Natural killer cell treated with Interleukin-12 subunit alpha and Interleukin-12 subunit beta and Interleukin-15 and Interleukin-18, amount 100 ng/mL, for 72 hours (primary cell): ENCODE measurements at places on chromosomes 1 and 21.
A peak's percentile ranks its signal among the peaks of the same experiment; 100 is the strongest.

DNA sequence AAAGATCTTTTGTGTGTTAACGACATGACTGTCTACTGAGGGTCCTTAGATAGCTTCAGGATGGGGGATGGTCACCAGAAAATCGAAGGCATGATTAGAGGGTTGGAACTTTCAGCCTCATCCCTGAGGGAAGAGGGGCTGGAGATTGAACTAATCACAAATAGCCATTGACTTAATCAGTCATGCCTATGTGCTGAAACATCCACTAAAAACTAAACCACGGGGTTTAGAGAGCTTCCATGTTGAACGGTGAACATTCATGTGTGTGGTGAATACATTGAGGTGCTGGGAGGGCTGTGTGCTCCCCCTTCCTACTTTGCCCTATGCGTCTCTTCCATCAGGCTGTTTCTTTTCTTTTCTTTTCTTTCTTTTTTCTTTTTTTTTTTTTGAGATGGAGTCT lies 17.0 kb downstream of the RBP7 start:
- H3K4me1 ChIP-seq: no peaks in the 10 kb centered on the region
- no peak overlapping the region for H3K4me3 ChIP-seq
- H3K27me3 ChIP-seq: no peaks in the 10 kb centered on the region
- no peak for DNase-seq

GRCh38 chr1:207055386-207056001 lies 2.4 kb downstream of the PFKFB2 start:
- peaks cover 23% of the 10 kb centered on the region for H3K4me1 ChIP-seq
- H3K4me3 ChIP-seq: no peak overlapping the region
- no peaks in the 10 kb centered on the region for H3K27me3 ChIP-seq
- H3K36me3 ChIP-seq: no peaks in the 10 kb centered on the region
- H3K27ac ChIP-seq: no peak overlapping the region

GRCh38 chr1:35675773-35676172 lies 34.4 kb upstream of the PSMB2 start:
- H3K27ac ChIP-seq: no peak overlapping the region
- H3K36me3 ChIP-seq: no peaks in the 10 kb centered on the region
- H3K4me1 ChIP-seq: no peaks in the 10 kb centered on the region

- peaks cover 14% of the 10 kb centered on the region for H3K4me1 ChIP-seq
- H3K36me3 ChIP-seq: peaks cover 10% of the 10 kb centered on the region
- H3K4me3 ChIP-seq: no peak overlapping the region
- peaks cover 31% of the 10 kb centered on the region for H3K27me3 ChIP-seq
- no peak for DNase-seq
- no peak overlapping the region for H3K27ac ChIP-seq
Measured at GRCh38 chr1:158283965-158284364, 5.8 kb upstream of the CD1C start.

DNA sequence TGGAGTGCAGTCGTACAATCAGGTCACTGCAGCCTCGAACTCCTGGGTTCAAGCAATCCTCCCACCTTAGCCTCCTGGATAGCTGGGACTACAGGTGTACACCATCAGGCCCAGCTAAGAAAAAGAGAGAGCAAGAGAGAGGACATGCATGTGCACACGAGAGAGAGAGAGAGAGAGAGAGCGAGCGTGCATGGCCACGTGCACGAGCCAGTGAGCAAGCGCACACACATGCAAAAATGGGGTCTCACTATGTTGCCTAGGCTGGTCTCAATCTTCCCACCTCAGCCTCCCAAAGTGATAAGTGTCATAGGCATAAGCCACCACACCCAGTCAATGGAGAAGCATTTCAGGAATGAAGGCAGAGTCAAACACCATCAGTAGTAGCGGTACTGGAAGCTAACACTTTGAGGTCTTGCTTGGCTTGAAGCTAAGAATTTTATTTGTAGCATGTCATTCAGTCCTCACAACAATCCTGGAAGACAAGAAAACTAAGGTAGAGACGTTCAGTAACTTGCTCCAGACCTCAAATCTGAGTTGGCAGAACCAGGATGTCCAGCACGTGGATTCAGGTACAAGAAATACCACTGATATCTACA lies 14.5 kb downstream of the GNB1 start:
- H3K36me3 ChIP-seq: peaks cover 6% of the 10 kb centered on the region
- peak overlapping the region; percentile 87 for H3K27ac ChIP-seq
- peak; percentile 6 for DNase-seq
- no peaks in the 10 kb centered on the region for H3K27me3 ChIP-seq
- H3K4me3 ChIP-seq: peak overlapping the region; percentile 84

DNA sequence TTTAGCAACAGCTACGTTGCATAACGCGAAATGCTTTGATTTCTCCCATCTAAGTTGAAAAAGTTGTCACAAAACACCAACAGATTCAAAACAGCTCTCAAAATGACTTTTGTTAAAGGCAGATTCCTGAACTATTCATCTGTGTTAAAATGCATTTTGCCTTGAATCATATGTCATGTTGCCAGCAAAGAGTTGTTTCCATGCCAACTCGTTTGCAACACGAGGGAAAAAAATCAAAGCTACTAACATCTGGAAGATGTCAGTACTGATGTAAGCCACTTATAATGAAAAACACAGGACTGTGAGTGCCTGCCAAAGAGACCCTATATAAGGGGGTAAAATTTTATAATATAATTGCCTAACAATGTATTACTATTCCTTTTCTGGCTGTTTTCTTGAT lies 182.7 kb upstream of the PTBP2 start:
- no peaks in the 10 kb centered on the region for H3K36me3 ChIP-seq
- no peaks in the 10 kb centered on the region for H3K27me3 ChIP-seq
- no peak for DNase-seq
- no peaks in the 10 kb centered on the region for H3K4me1 ChIP-seq

GRCh38 chr1:216032284-216032683 lies 391.0 kb downstream of the USH2A start:
- H3K36me3 ChIP-seq: no peaks in the 10 kb centered on the region
- no peak overlapping the region for H3K27ac ChIP-seq
- no peak for DNase-seq
- H3K27me3 ChIP-seq: no peaks in the 10 kb centered on the region

GRCh38 chr1:14756589-14757285 lies 158.3 kb downstream of the KAZN start:
- no peak overlapping the region for H3K4me3 ChIP-seq
- H3K27me3 ChIP-seq: peaks cover 17% of the 10 kb centered on the region
- DNase-seq: no peak
- H3K27ac ChIP-seq: no peak overlapping the region
- no peaks in the 10 kb centered on the region for H3K36me3 ChIP-seq

DNA sequence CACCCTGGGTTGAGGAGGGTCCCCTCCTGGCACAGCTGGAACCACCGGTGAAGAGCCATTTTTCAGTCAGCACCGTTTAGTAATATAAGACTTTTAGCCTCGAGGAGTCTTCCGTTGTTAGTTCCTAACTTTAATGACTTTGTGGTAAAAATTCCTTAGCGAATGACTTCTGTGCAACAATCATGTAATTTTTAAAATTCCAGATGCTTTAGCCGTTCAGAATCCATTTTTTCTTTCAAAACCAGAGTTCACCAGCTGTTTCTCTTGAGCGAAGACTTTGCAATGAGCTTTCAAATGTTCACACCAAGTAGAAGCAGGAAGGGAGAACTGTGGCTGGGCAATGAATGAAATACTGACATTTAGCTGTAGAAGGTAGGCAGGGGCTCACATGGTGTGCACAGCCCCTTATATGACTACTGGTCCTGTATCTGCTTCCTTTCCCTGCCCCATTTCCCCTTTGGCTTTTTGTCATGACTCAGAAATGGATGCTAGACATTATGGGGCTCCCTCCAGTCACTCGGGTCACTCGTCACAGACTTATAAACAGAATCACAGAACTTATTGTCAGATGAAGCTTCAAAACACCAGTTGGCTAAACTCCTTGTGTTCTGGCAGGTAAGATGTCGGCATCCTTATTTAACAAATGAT lies 4.1 kb downstream of the DISC1 start:
- H3K27me3 ChIP-seq: peaks cover 2% of the 10 kb centered on the region
- H3K27ac ChIP-seq: no peak overlapping the region
- peaks cover 23% of the 10 kb centered on the region for H3K4me1 ChIP-seq
- no peak for DNase-seq

GRCh38 chr1:205013683-205014367 lies 29.2 kb upstream of the CNTN2 start:
- no peak overlapping the region for H3K4me3 ChIP-seq
- H3K27me3 ChIP-seq: no peaks in the 10 kb centered on the region
- no peaks in the 10 kb centered on the region for H3K36me3 ChIP-seq
- H3K27ac ChIP-seq: no peak overlapping the region

- H3K4me3 ChIP-seq: peak overlapping the region; percentile 97
- peaks cover 20% of the 10 kb centered on the region for H3K36me3 ChIP-seq
- H3K27ac ChIP-seq: peak overlapping the region; percentile 99
- no peak for DNase-seq
- H3K4me1 ChIP-seq: peaks cover 18% of the 10 kb centered on the region
Measured at GRCh38 chr1:40257313-40257687, 736 bp upstream of the ZMPSTE24 start.

DNA sequence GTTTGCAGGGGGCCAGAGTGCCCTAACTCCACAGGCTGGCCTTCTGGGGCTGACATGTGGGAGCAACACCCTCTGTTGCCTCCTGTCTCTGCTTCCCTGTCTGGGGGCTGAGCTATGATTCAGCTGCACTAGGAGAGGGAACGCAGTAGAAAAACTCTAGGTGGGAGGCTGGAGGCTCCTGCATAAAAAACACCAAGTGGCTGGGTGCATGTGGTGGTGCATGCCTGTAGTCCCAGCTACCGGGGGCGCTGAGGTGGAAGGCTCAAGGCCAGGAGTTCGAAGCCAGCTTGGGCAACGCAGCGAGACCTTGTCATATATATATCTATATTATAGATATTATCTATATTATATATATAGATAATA lies 5.6 kb downstream of the KIF17 start:
- H3K36me3 ChIP-seq: no peaks in the 10 kb centered on the region
- no peak for DNase-seq
- H3K4me3 ChIP-seq: no peak overlapping the region
- H3K4me1 ChIP-seq: peaks cover 8% of the 10 kb centered on the region

DNA sequence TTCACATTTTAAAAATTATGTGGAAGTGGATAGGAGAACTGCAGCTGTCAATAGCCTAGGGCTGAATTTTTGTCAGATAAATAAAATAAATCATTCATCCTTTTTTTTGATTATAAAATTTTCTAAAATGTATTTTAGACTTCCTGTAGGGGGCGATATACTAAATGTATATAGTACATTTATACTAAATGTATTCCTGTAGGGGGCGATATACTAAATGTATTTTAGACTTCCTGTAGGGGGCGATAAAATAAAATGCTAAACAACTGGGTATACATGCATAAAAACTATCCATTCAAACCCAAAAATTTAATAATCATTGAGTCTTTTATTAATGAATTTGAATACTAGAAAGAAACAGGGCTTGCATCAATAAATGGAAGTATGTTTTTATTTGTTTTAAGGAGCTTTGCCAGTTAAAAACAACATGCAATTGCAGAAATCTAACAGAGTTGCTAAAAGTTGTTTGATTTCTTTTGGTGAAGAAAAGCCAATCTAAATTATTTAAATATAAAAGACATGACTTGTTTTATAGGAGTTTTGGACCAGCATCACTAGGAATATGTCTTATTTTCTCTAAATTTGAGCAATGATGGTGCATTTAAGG lies 31.4 kb downstream of the CLCA1 start:
- H3K27ac ChIP-seq: no peak overlapping the region
- H3K4me3 ChIP-seq: no peak overlapping the region
- H3K36me3 ChIP-seq: no peaks in the 10 kb centered on the region
- peaks cover 6% of the 10 kb centered on the region for H3K4me1 ChIP-seq

- H3K4me3 ChIP-seq: no peak overlapping the region
- H3K4me1 ChIP-seq: peaks cover 7% of the 10 kb centered on the region
- H3K27me3 ChIP-seq: no peaks in the 10 kb centered on the region
- DNase-seq: no peak
Measured at GRCh38 chr1:6842301-6842700, 57.0 kb downstream of the CAMTA1 start.

DNA sequence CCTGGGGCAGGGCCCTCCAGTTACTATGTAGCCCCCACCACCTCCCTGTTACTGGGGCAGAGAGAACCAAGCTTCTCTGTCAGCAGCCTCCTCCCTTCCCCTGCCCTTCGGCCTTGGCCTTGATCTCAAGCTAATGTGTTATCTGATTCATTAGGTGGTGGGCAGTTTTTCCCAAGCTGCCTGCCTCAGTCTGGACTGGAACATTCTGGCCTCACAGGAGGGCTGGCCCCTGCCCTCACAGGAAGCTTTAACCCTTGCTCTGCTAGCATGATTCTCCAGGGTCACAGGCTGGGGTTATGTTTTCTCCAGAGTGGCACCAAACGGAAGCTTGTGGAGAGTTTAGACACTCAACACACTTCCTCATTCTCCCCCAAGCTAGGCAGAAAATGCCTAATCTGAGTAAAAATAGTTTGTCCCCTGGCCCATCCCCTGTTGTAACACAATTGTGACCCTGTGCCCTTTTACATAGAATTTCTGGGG lies 37.2 kb upstream of the SLC6A9 start:
- no peaks in the 10 kb centered on the region for H3K4me1 ChIP-seq
- peaks cover 28% of the 10 kb centered on the region for H3K27me3 ChIP-seq
- no peak for DNase-seq
- H3K36me3 ChIP-seq: no peaks in the 10 kb centered on the region

DNA sequence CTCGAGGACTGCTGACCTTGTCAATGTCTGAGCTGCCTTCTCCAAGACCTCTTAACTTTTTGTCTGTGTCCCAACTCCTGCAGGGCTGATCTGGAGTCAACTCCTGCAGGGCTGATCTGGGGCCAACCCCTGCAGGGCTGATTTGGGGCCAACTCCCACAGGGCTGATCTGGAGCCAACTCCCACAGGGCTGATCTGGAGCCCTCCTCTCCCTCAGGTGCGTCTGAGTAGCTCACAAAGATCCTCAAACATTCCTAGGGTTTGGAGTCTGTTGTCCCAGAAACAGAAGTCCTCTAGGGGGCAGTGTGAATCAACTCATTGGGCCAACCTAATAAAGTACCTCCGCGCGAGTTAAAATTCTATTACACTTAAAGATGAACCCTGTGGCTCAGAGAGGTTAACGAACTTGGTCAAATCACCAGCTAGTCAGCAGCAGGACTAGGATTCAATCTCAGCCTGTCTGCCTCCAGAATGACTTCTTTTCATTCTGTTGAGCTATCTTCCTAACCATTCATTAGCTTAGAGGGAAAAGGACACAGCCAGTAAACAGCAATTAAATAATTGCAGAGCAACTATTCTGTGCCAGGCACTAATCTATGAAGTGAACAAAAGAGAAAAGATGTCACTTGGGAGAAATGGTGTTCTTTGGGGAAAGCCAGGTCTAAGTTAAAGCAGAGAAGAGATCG lies 17.2 kb upstream of the RLF start:
- no peaks in the 10 kb centered on the region for H3K4me1 ChIP-seq
- no peak overlapping the region for H3K4me3 ChIP-seq
- H3K27ac ChIP-seq: peak overlapping the region; percentile 13
- peak; percentile 67 for DNase-seq
- peaks cover 37% of the 10 kb centered on the region for H3K27me3 ChIP-seq

- no peaks in the 10 kb centered on the region for H3K27me3 ChIP-seq
- H3K27ac ChIP-seq: no peak overlapping the region
- no peak for DNase-seq
Measured at GRCh38 chr1:22471078-22471477, 19.4 kb downstream of the ZBTB40 start.

- no peaks in the 10 kb centered on the region for H3K4me1 ChIP-seq
- no peak for DNase-seq
- no peaks in the 10 kb centered on the region for H3K36me3 ChIP-seq
- no peak overlapping the region for H3K27ac ChIP-seq
- peaks cover 27% of the 10 kb centered on the region for H3K27me3 ChIP-seq
- no peak overlapping the region for H3K4me3 ChIP-seq
Measured at GRCh38 chr1:201766131-201766866, 62.7 kb upstream of the IPO9 start.
